ENCODE measurements at places on chromosomes 13 and 19.
A peak's percentile ranks its signal among the peaks of the same experiment; 100 is the strongest.

DNA sequence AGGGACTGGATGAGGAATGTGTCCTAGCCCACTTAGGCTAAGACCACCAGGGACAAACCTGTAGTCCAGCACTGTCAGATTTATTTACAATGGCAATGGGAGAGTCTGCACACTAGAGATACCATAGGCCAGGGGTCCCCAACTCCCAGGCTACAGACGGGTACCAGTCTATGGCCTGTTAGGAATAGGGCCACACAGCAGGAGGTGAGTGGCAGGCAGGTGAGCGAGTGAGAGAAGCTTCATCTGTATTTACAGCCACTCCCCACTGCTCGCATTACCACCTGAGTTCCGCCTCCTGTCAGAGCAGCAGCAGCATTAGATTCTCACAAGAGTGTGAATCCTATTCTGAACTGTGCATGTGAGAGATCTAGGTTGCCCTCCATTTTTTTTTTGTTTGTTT, 2.4 kb downstream of the THAP8 start:
- DNase-seq, result no peak

GRCh38 chr13:24648983-24649687, 31.1 kb upstream of the ATP12A start:
- no peak for DNase-seq

- DNase-seq, result no peak
Measured at GRCh38 chr19:31154021-31154420, 195.2 kb downstream of the TSHZ3 start.

DNA sequence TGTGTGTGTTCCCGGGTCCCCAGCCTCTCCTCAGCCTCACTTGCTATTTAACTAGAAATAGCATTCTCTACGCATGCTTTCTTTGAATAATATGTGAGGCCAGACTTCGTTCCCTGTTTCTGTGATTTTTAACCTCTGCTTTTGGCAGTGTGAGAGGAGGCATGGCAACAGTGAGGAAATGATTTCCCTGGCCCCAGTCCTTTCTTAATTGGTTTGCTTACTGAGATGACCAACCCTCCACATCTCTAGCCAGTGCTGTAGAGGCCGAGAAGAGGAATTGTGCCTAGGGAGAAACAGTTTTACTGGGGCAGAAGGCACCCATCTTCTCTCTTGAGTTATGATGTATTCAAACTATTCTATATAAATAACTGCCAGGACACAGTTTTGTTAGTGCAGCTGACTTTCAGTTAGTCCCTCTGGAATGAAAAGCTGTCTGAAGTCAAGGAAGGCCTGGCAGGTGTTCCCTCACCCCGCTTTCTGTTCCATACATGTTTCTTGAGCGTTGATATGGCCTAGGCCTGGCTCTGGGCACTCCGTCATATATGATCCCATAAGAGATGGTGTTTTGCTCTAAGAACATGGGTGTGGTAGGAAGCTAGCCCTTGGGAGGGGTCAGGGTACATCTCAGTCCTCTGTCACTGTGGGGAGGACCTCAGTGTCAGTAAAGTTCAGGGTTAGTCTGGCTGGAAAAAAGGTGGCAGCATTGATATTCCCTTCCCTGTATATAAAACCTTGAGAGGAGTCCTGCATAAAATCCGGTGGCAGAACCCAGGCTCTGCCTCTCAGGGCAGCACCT, 73.7 kb upstream of the NPAS1 start:
- DNase-seq, result no peak

DNA sequence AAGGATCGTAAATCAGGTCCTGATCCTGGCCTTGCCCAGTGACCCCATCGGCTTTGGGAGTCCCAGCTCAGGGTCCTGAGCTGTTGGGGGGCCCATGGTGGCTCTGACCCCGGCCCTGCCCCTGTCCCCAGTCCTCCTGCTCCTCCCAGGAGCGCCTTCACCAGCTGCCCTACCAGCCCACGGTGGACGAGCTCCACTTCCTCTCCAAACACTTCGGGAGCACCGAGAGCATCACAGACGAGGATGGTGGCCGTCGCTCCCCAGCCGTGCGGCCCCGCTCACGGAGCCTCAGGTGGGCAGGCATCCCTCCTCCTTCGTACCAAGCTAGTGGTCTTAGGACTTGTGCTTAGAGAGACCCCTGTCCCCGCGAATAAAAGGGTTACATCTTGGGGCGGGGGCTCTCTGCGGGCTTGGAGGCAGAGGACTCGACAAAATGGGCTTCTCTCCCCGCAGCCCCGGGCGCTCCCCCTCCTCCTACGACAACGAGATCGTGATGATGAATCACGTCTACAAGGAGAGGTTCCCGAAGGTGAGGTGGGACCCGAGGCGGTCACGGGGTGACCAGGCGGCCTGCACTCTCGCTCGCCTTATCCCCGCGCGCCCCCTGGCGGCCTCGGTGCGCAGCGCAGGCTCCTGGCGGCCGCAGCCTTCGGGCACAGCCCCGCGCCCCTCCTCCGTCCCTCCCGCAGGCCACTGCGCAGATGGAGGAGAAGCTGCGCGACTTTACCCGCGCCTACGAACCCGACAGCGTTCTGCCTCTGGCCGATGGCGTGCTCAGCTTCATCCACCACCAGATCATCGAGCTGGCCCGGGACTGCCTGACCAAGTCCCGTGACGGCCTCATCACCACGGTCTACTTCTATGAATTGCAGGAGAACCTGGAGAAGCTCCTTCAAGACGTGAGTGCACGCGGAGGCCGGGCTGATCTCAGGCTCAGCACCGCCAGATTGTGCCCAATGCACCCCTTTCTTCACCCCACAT, 9.1 kb downstream of the MAST1 start:
- peak; percentile 80 for DNase-seq

GRCh38 chr19:55341171-55341588, 1.5 kb downstream of the KMT5C start:
- peak; percentile 65 for DNase-seq

DNA sequence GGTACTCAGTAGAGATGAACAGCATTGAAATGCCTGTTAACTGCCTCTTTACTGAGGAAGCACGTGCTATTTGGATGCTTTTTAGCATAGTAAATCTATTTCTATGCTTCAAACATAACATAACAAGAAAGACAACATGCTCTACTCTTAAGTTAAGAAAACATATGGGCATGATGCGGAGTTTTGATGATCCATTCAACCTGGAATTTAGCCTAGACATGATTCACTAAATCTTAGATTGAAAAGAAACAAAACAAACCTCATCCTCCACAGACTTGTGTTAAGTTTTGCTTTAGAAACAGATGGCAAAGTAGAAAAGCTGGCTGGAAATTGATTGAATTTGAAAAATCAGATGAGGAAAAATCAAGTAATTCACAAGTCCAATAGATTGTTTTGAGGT, 593.8 kb downstream of the OLFM4 start:
- no peak for DNase-seq

- DNase-seq, result no peak
Measured at GRCh38 chr13:24500977-24501376, 11.6 kb downstream of the PARP4 start.

DNA sequence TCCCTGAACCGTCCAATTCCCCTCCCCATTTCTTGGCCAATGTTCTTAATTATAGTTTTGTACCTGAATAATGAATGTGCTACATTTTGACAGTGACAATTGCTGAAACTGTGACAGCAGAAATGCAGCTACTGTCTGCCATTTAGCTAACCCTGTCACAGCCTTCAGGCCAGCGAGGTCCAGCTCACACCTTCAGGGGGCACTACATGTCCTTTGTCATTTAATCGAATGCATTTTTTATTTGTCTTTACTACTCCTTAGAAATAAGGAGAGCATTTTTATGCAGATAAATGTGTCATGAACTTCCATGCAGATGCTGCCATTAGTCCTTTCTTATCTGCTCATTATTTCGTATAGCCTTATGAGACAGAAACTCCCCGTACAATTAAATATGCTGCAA, 159.9 kb downstream of the MZT1 start:
- DNase-seq, result no peak

DNA sequence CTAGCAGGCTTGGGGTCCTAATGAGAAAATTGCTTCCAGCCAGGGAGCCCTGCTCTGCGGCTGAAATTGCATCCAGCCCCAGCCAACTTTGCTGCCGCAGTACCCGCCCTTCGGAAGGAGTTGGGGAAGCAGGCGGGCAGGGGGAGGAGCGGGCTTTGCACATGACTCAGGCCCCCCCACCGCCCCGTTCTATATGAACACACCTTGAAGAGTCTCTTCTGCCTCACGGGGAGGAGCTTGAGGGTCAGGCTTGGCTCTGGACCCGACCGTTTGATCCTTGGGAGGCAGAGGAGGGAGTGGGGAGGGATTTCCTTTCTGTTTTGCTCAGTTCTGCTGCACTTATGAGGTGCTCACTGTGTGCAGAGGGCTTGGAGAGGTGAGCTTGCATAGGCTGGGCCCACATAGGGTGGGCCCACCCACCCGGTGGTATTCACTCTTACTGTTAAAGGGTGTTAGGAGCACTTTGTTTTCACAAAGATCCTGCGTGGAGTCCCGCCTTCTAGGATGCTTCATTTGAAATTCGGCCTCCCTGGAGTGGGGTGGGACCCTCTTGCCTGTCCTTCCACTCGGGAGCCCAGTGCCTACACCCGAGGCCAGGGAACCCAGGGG, 46.5 kb downstream of the LYL1 start:
- DNase-seq, result no peak

- DNase-seq, result no peak
Measured at GRCh38 chr13:27535546-27535945, 84.8 kb downstream of the LNX2 start.

DNA sequence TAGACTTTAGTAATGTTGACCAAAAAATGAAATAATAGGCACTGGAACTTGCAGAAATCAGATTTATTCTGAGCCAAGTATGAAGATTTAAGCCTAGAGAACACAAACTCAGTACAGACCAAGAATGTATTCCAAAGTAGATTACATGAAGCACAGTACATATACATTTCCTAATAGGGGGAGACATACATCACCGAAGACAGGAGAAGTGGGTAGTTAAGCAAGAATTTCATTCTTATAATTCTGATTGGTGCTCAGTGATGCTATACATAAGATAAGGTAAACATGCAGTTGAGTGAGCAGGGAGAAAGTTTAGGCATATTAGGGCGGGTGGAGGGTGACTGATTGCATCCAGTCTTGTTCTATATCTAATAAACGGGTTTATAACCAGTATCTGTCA, 2218.8 kb downstream of the PCDH9 start:
- no peak for DNase-seq

DNA sequence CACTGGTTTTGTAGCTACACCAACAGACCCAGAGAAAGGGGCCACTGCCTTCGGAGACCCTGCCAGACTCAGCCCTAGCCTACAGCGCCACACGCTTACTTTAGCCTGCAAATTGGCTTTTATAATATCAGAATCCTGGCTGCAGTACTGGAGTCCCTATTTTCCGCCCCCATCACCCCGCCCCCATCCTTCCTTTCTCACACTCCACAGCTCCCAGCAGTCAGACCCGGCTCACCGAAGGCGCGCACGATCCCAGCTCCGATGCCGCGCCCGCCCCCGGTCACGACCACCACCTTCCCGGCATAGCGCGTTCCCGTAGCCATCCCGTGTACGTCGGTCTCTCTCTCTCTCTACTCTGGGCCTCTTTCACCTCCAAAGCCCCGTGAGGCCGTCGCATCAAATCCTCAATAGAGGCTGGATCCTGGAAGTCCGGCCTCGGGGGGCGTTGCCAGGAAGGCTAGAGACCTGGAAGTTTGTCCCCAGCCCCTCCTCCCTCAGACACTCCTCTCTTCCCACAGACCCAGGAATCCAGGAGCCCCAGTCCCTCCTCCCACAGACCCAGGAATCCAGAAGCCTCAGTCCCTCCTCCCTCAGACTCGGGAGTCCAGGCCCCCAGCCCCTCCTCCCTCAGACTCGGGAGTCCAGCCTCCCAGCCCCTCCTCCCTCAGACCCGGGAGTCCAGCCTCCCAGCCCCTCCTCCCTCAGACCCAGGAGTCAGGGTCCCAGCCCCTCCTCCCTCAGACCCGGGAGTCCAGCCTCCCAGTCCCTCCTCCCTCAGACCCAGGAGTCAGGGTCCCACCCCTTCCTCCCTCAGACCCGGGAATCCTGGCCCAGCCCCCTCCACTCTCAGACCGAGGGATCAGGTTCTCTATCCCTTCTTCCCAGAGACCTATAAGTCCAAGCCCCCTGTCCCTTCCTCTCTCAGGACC, at the start of gene HSD17B14:
Gene HSD17B14 (minus strand): TSS at position 403 of the 929 bp plus-strand sequence. CDS start 80 bp downstream, at position 323.
- DNase-seq, result no peak

DNA sequence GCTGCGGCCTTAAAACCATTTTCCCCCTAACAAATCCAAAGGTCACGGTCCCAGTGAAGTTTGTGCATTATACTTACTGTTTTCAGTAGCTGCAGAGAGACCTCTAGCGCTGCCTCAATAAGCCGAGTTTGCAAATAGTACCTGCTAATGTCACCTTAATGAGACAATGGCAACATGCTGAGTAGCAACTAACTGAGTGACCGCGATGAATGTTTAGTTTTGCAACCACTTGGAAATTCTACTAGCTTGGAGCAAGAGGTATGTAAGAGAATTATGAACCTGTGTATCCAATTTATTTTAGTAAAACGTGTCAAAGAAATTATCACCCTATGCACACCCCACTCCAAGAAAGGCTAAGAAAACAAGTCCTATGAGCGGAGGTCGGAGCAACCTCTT, 1.2 kb downstream of the KPNA3 start:
- DNase-seq, result no peak

DNA sequence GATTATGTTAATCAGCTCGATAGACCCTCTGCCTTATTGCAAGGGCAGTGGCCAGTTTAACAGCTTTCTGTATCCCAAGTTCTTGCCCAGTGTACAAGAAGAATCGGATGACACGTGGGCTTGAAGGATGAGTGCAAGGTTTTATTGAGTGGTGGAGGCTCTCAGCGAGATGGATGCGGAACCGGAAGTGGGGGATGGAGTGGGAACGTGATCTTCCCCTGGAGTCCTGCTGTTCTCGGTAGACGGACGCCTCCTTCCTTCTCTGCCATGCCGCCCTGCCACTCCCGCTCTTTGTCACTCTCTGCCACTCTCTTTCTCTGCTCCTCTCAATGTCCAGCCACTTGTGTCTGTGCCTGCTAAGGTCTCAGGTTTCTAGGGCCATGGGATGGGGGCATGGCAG, 21.0 kb downstream of the RFXAP start:
- DNase-seq, result no peak

DNA sequence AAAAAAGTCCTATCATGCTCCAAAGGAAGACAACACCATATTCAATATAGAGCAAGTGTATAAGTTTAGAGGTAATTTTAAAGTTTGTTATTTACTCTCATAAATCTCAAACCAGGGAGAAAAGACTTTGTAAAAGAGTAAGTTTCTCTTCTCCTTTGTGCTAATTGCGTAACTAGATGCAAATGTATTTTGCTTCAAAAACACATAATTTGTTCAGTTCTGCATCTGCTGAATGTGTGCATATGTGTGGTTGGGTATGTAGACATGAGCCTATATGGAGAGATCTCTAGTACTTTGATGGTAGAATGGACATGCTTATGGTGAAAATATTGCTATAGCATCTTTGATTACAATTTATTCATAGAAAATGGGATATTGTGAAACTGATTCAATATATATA, 17.8 kb upstream of the MIR17HG start:
- DNase-seq, result no peak

DNA sequence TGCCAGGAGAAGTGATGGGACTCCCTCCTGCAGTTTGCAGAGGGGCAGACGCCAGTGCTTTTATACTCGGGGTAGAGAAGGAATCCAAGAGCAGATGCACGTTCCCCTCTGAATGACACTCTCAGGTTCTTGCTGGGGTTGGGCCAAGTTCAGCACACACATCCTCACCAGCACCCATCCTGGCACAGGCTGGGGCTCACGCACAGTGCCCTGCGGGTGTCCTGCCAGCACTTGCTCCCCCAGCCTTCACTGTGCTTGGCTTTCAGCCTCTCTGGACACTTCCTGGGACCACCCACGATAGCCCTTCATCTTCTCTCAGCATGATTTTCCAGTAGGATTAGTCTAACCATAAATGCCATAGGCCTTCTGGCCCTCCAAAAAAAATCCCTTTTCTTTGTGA, 158.6 kb downstream of the ZNF536 start:
- DNase-seq, result no peak

GRCh38 chr13:20711301-20712044, 8.0 kb downstream of the IL17D start:
- DNase-seq, result no peak

All from stimulated activated CD8-positive, alpha-beta memory T cell treated with anti-CD3 and anti-CD28 coated beads, Interleukin-15, amount 100 ng/mL, for 48 hours (primary cell).